IMR-90 (cell line): ENCODE measurements at places on chromosomes 2 and 18. TPM values are rescaled to one million over a fixed set of nuclear protein-coding genes. Genes with fewer than 3 reads are reported as not detected.
A peak's percentile ranks its signal among the peaks of the same experiment; 100 is the strongest.

Gene LYPD1
- total RNA-seq = 79.7 and 87.6 TPM in 2 replicates

Gene GCG
- not detected in 2 replicates for total RNA-seq

Gene GPR45
- total RNA-seq = not detected in 2 replicates

Gene THUMPD2
- total RNA-seq = 4.8 and 5.6 TPM in 2 replicates

Gene DLX1
- total RNA-seq = 0.36 and 1.1 TPM in 2 replicates

Gene FBXO15
- 0.90 and 1.1 TPM in 2 replicates for total RNA-seq

Gene MYO7B
- total RNA-seq = 0.18 and 0.28 TPM in 2 replicates

Gene LDAH
- total RNA-seq = 22.5 and 31.7 TPM in 2 replicates

Gene LIPG
- total RNA-seq = under 0.01 TPM in 1 of 2 replicates, not detected in the other

DNA sequence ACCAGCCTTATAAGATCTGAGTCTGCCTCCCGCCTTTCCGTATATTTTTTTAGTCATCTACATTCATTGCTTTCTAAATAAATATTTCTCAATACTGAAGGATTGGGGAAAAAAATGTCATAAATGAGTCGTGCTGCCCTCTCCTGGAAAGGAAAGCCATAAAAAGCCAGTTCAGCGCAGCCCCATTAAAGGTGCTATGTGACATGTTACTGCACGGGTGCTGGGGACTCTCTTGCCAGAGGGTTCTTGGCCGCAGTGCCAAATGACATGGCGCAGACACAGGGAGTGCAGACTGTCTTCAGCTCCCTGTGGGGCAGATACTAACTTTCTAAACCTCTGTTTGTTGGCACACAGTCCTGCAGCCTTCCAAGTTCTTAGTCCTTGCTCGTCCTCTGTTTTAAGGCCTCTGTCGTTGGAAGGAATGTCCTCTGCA, 53.7 kb upstream of the MAP3K20 start:
- no peaks in the 10 kb centered on the region for H3K4me1 ChIP-seq
- H3K27ac ChIP-seq = no peak overlapping the region

- no peaks in the 10 kb centered on the region for H3K36me3 ChIP-seq
- H3K4me3 ChIP-seq = no peak overlapping the region
- no peak for DNase-seq
These were observed 987.2 kb upstream of the CELF4 start for GRCh38 chr18:38552732-38553321.

- H3K27me3 ChIP-seq = no peaks in the 10 kb centered on the region
- no peaks in the 10 kb centered on the region for H3K36me3 ChIP-seq
- H3K4me1 ChIP-seq = peaks cover 12% of the 10 kb centered on the region
- H3K27ac ChIP-seq = no peak overlapping the region
These were observed 30.4 kb downstream of the INPP4A start for GRCh38 chr2:98474979-98475632.

- no peak for DNase-seq
- no peaks in the 10 kb centered on the region for H3K4me1 ChIP-seq
- peaks cover 2% of the 10 kb centered on the region for H3K27me3 ChIP-seq
- H3K27ac ChIP-seq = no peak overlapping the region
These were observed 149.2 kb downstream of the TSN start for GRCh38 chr2:121904656-121905055.

- peak; percentile 56 for DNase-seq
- H3K36me3 ChIP-seq = peaks cover 16% of the 10 kb centered on the region
- no peak overlapping the region for H3K27ac ChIP-seq
- H3K27me3 ChIP-seq = no peaks in the 10 kb centered on the region
- H3K4me3 ChIP-seq = no peak overlapping the region
These were observed 74.1 kb downstream of the ATP8B1 start for GRCh38 chr18:57728941-57729511.

- H3K4me1 ChIP-seq = no peaks in the 10 kb centered on the region; the same call in 1 of the 2 replicates
- DNase-seq = peak; percentile 18
- H3K4me3 ChIP-seq = no peak overlapping the region
- no peak overlapping the region for H3K27ac ChIP-seq
These were observed 40.9 kb downstream of the KDM3A start for GRCh38 chr2:86482034-86482433.

- H3K36me3 ChIP-seq = no peaks in the 10 kb centered on the region
- no peak overlapping the region for H3K4me3 ChIP-seq
- H3K27me3 ChIP-seq = no peaks in the 10 kb centered on the region
- peaks cover 11% of the 10 kb centered on the region for H3K4me1 ChIP-seq
- no peak for DNase-seq
These were observed 111.7 kb upstream of the GPC1 start for GRCh38 chr2:240323601-240324291.

DNA sequence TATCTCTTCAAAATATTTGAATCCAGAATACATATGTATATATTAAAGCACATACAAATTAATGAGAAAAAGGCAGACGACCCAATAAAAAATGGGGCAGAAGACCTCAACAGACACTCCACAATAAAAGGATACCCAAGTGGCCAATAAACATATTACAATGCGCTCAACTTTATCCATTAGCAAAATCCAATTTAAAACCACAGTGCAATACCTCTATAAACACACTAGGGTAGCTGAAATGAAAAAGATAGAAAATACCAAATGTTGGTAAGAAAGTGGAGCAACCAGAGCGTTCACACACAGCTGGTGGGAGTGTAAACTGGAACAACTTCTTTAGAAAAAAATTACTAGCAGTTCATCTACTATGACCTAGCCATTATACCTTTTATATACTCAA, 75.3 kb downstream of the CCDC148 start:
- no peak for DNase-seq
- no peak overlapping the region for H3K27ac ChIP-seq
- no peaks in the 10 kb centered on the region for H3K4me1 ChIP-seq
- no peak overlapping the region for H3K4me3 ChIP-seq
- H3K27me3 ChIP-seq = no peaks in the 10 kb centered on the region

GRCh38 chr2:219747637-219748036, 120.2 kb downstream of the SLC4A3 start:
- no peaks in the 10 kb centered on the region for H3K36me3 ChIP-seq
- peaks cover 21% of the 10 kb centered on the region for H3K27me3 ChIP-seq
- no peak overlapping the region for H3K4me3 ChIP-seq
- H3K27ac ChIP-seq = no peak overlapping the region
- H3K4me1 ChIP-seq = no peaks in the 10 kb centered on the region
- no peak for DNase-seq

DNA sequence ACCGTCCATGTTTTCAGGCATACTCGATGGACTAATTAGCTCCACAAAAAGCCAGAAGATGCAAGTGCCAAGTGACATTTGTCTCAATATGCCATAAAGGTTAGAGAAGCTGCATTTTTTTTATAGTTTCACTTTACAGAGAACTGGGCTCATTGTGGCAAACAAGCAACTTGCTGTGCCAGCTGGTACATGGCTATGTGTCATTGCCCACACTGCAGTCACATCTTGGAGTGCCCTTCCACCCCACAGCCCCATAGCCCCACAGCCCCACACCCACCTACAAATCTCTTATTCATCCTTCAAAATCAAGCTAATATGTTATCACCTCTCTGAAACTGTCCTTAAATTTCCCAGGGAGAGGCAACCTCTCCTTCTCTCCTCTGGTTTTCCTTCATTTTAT, 451.9 kb downstream of the ARHGAP15 start:
- DNase-seq = no peak
- H3K27me3 ChIP-seq = no peaks in the 10 kb centered on the region
- H3K4me3 ChIP-seq = no peak overlapping the region
- no peaks in the 10 kb centered on the region; the same call in 1 of the 2 replicates for H3K4me1 ChIP-seq

DNA sequence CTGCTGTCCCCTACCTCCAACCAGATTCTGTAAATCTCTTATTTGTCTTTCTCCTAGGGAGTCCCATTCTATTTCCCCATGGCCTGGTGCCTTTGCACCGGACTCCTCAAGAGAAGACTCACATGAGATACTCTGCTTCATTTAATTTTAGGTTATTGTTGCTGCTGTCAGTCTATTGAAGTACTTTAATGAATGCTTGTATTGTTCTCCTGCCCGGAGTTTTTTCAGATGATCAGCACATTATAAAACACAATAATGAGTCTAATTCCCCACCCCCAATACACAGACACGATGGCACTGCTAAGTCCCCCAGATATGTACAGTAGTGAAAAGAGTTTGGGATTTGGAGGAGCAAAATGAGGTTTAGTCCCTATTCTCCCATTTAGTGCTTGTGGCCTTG, 58.9 kb downstream of the HAUS1 start:
- H3K27me3 ChIP-seq = no peaks in the 10 kb centered on the region
- no peaks in the 10 kb centered on the region for H3K36me3 ChIP-seq
- H3K4me1 ChIP-seq = no peaks in the 10 kb centered on the region
- DNase-seq = no peak
- no peak overlapping the region for H3K27ac ChIP-seq
- no peak overlapping the region for H3K4me3 ChIP-seq

GRCh38 chr2:200616656-200617055, 30.8 kb downstream of the AOX1 start:
- H3K4me3 ChIP-seq = no peak overlapping the region
- H3K4me1 ChIP-seq = peaks cover 12% of the 10 kb centered on the region
- no peak overlapping the region; the same call in 1 of the 2 replicates for H3K27ac ChIP-seq
- DNase-seq = peak; percentile 50

DNA sequence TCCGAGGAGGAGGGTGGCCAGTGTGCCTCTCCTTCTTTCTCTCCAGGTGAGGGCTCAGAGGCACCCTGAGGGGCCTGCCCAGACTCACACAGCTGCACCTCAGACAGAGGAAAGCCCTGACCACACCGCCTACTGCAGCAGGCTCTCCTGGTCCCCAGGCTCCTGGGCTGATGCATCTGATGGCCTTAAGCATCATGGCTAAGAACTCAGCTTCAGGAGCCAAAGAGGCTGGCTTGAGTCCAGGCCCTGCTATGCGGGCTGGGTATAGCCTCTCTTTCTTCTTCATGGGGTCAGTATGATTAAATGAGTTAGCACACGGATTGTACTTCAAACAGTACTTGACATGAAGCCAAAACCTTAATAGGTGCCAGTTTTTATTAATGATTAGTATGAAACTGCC, 89.6 kb downstream of the TGFA start:
- no peaks in the 10 kb centered on the region for H3K36me3 ChIP-seq
- H3K27ac ChIP-seq = no peak overlapping the region
- no peak overlapping the region for H3K4me3 ChIP-seq

- peaks cover 15% of the 10 kb centered on the region for H3K36me3 ChIP-seq
- H3K4me1 ChIP-seq = peaks cover 11% of the 10 kb centered on the region
- peak overlapping the region; percentile 21; the same call in 1 of the 2 replicates for H3K27ac ChIP-seq
- no peaks in the 10 kb centered on the region for H3K27me3 ChIP-seq
- DNase-seq = peak; percentile 77
- no peak overlapping the region for H3K4me3 ChIP-seq
These were observed 105.5 kb downstream of the NOL10 start for GRCh38 chr2:10584242-10584753.

- DNase-seq = peak; percentile 3
- H3K36me3 ChIP-seq = no peaks in the 10 kb centered on the region
- H3K4me1 ChIP-seq = no peaks in the 10 kb centered on the region
- H3K27me3 ChIP-seq = no peaks in the 10 kb centered on the region
- H3K27ac ChIP-seq = no peak overlapping the region
- H3K4me3 ChIP-seq = no peak overlapping the region
These were observed 32.1 kb upstream of the DYNAP start for GRCh38 chr18:54558609-54559585.

DNA sequence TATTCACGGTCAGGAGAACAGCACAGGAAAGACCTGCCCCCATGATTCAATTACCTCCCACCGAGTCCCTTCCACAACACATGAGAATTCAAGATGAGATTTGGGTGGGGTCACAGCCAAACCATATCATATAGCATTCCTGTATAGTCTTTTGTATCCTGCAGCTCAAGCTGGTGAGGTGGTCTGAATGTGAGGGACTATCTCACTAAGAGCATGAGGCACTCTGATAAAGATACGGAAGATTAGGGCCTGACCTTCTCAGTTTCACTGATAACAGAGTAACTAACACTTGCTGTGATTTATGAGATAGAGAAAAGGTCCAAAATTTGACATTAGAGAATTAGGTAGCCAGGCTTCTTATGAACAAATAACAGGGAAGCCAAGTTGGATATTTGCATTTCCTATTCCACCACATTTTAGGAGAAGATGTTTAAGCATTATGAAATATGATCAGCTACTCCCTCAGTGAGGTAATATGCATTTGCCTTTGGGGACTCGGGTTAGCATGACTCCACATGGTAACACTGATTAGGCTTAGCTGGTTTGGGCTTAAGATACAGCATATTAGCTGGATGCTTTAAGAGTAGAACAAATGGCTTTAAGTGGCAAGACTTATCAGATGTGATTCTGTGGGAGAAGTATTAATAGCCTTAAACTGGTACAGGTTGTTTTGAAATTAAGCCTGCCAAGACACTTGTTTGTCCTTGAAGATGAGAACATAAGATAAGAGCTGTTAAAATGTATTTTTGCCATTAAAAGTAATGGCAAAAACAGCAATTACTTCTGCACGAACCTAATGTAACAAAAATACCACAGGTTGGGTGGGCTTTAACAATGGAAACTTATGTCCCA, 106.9 kb upstream of the MSTN start:
- no peaks in the 10 kb centered on the region for H3K27me3 ChIP-seq
- no peak overlapping the region for H3K4me3 ChIP-seq
- DNase-seq = no peak
- no peaks in the 10 kb centered on the region for H3K36me3 ChIP-seq
- no peak overlapping the region for H3K27ac ChIP-seq

- no peaks in the 10 kb centered on the region for H3K4me1 ChIP-seq
- DNase-seq = no peak
- H3K4me3 ChIP-seq = no peak overlapping the region
- H3K36me3 ChIP-seq = no peaks in the 10 kb centered on the region
These were observed 2.1 kb upstream of the SPC25 start for GRCh38 chr2:168892327-168892726.

- H3K36me3 ChIP-seq = no peaks in the 10 kb centered on the region
- H3K27ac ChIP-seq = no peak overlapping the region
- H3K27me3 ChIP-seq = no peaks in the 10 kb centered on the region
- peaks cover 2% of the 10 kb centered on the region; the same call in 1 of the 2 replicates for H3K4me1 ChIP-seq
These were observed 98.2 kb upstream of the SETBP1 start for GRCh38 chr18:44582456-44582855.

- peaks cover 32% of the 10 kb centered on the region for H3K27me3 ChIP-seq
- H3K36me3 ChIP-seq = no peaks in the 10 kb centered on the region
- H3K4me3 ChIP-seq = no peak overlapping the region
- H3K4me1 ChIP-seq = no peaks in the 10 kb centered on the region
- DNase-seq = no peak
These were observed 74.8 kb downstream of the DYSF start for GRCh38 chr2:71528131-71528591.

GRCh38 chr2:174902506-174903263, 102.5 kb downstream of the CHN1 start:
- H3K4me1 ChIP-seq = peaks cover 2% of the 10 kb centered on the region; the same call in 1 of the 2 replicates
- H3K27me3 ChIP-seq = no peaks in the 10 kb centered on the region
- H3K27ac ChIP-seq = no peak overlapping the region
- DNase-seq = no peak
- H3K36me3 ChIP-seq = no peaks in the 10 kb centered on the region

- no peaks in the 10 kb centered on the region for H3K27me3 ChIP-seq
- H3K4me3 ChIP-seq = no peak overlapping the region
- DNase-seq = no peak
These were observed 32.3 kb downstream of the ST6GAL2 start for GRCh38 chr2:106853631-106854030.

DNA sequence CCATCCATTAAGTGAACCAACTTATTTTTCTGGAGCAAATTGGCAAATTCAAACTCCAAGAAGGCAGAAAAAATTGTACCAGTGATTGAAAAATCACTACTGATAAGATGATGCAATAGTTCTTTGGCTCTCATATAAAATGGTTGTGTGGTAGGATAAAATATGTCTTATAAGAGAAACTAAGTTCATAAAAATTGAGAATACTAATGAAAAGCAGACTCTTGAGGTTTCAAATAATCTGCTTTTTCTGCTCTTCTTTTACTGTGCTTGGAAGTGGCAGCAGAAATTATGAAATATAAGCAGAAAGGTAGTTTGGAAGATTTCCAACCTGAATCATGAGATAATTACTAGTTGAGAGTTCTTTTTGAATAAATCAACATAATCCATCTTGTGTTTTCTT, 61.9 kb downstream of the PPP1R1C start:
- H3K36me3 ChIP-seq = no peaks in the 10 kb centered on the region
- H3K27me3 ChIP-seq = no peaks in the 10 kb centered on the region

GRCh38 chr18:74790451-74790850, 192.8 kb downstream of the ZNF407 start:
- H3K27me3 ChIP-seq = no peaks in the 10 kb centered on the region
- H3K4me1 ChIP-seq = peaks cover 3% of the 10 kb centered on the region; the same call in 1 of the 2 replicates
- peaks cover 3% of the 10 kb centered on the region for H3K36me3 ChIP-seq
- H3K27ac ChIP-seq = no peak overlapping the region
- no peak overlapping the region for H3K4me3 ChIP-seq
